ENCODE measurements at places on chromosomes 11 and 22.

- DNase-seq, result no peak
These were observed 25.5 kb upstream of the TIMP3 start for GRCh38 chr22:32775957-32776356.

DNA sequence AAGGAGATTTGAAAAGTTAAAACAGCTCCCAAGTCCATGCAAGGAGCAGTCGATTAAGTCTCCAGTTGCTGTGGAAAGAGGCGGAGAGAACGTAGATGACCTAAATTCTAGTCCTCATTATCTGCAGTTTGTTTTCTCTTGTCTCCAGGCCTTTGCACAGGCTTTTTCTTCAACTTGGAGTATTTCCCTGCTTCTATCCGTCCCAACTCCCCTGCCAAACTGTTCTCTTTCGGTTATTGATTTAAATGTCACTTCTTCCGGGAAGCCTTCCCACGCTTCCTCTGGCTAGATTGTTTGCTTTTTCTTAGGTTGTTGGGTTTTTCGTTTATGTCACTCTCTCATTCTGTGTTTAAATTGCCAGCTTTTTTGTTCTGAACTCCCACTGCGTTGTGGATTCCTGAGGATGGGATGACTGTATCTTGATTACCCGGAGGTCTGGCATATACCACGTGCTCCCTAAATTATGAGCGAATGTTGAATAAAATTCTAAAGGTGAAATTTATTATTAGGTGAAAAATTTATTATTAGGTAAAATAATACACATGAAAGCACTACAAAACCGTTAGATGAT is 463 bp downstream of the TMEM126B start:
- no peak for DNase-seq

GRCh38 chr11:6443269-6444003 is 2.6 kb upstream of the HPX start:
- no peak for DNase-seq

GRCh38 chr11:120801801-120802689 is 221.9 kb upstream of the TBCEL start:
- peak; percentile 69 for DNase-seq

DNA sequence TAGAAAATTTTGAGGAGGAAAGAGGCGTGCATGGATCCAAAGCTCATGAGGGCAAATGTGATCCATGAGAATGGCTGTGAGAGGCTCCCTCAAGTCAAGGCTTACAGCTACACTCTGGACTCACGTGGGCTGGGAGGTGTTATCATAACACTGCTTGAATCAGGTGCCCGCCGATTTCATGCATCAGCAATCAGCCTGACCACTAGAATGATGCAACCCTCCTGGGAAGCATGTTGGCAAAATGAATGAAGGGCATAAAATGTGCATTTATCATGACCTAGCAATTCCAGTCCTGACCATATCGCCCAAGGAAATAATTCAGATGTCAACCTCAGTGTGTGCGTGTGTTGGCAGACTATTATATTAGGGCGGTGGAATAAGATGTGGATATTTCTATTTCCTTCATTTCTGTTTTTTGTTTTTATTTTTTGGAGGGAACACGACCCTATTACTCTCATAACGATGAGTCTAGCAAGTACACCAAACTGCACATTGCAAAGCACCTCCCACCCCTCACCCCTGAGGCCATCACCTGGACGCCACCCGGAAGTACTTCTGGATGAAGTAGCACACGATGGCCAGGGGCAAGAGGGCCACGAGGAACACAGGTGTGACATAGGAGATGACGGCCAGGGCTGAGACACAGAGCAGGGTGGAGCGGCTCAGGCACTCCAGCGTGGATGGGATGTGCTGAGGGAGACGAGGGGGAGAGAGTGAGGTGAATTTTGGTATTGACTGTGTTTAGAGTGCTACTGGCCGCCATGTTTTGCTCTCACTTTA is 15.7 kb upstream of the KCNJ11 start:
- DNase-seq, result no peak

DNA sequence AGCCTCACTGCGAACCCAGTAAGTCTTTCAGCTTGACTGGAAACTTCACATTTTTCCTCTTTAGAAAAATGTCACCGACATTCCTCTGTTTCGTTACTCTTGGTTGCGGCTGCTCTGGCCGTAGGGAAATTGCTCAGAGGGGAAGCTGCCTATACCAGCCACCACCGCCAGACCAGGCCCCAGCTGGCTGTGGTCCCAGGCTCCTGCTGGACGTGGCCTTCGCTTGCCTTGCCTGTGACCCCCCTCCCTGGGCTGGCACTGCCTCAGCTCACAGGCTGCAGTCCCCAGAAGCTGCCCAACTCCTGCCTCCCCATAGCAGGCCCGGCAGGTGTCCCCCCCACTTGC is 197.8 kb downstream of the MN1 start:
- DNase-seq, result no peak

- DNase-seq, result no peak
These were observed 30.7 kb downstream of the WEE1 start for GRCh38 chr11:9604134-9604533.

DNA sequence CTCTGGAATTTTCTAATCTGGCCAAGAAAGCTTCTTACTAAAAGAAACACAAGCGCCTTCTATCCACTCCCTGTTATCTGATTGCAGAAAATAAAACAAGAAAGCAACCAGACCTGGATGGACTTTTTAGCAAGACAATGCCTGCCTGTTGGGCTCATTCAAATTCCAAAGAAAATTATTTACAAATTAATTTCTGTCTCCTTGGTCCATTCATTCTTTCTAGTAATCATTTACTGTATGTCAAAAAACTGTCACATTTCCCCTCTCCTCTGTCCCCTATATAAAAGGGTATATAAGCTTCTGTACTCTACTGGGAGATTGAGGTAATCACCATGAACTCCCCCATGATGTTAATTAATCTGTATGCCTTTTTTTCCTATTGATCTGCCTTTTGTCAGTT is 279.9 kb downstream of the DLG2 start:
- DNase-seq, result no peak

DNA sequence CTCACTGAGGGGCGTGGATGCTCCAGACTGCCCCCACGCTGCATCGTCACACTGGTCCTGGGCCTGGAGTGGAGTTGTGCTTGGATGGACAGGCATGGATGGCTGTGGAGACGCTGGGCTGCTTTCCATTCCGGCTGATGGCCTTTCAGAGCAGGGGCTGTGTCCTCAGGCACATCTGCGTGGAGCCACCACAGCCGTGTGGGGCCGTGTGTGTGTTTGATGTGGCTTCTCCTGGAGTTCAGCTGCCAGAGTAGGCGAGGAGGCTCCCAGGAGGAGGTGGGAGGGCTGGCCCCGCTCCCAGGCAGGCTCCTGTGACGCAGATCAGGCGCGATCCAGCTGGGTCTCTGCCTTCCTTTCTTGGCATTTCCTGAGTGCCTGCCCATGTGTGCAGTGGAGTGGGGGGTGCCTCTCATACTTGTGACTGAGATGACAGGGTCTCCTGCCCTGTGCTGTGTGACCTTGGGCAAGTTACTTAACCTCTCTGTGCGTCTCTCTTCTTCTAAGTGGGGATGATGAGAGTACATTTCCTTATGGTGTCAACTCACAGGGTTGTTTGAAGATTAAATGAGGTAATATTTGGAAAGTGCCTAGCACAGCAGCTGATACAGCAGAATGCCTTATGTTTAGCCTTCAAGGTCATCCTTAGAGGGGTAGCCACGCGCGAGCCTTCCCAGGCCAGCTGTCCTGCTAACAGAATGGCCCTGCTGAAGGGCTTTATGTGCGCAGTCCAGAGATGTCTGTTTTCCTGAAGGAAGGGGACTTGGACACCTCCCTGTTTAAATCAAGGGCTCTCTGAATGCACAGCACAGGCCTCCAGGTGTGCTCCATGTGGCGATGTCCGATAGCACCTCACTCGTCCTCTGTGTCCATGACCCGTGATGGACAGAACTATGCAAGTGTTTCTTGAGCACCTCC is 33.5 kb downstream of the GLB1L2 start:
- no peak for DNase-seq

- DNase-seq, result no peak
These were observed 2.4 kb upstream of the ATP5MG start for GRCh38 chr11:118398791-118399559.

- no peak for DNase-seq
These were observed 226.8 kb downstream of the BLID start for GRCh38 chr11:121889186-121889585.
